NCI-H345 (cell line): ENCODE measurements at places on chromosomes 12 and 14.

- no peak for DNase-seq
These were observed 151.8 kb upstream of the GARIN6 start for GRCh38 chr12:99495799-99496198.

- no peak for DNase-seq
These were observed 81.0 kb downstream of the ADGRD1 start for GRCh38 chr12:131034631-131035244.

DNA sequence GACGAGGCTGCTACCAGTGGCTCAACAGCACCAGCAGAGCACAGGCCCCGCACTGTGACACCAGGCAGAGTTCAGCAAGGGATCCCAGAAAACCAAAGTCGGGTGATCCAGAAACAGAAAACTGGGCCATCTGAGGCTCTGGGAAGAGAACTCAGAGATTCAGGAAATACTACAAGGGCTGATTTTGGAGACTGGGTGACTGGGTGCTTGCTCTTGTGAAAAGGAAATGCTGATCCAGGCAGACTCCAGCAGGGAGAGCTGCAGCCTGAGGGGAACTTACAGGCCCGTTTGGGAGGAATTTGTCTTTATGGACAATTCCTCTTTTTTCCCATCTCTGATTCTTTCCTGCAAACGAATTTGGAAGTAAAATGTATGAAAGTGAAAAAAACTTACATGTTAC is 28.2 kb downstream of the FOXN3 start:
- DNase-seq, result no peak

GRCh38 chr14:23102801-23103200 is 2.0 kb downstream of the CIROP start:
- DNase-seq, result no peak
